8988T (cell line): ENCODE measurements at places on chromosomes 6 and 20.

DNA sequence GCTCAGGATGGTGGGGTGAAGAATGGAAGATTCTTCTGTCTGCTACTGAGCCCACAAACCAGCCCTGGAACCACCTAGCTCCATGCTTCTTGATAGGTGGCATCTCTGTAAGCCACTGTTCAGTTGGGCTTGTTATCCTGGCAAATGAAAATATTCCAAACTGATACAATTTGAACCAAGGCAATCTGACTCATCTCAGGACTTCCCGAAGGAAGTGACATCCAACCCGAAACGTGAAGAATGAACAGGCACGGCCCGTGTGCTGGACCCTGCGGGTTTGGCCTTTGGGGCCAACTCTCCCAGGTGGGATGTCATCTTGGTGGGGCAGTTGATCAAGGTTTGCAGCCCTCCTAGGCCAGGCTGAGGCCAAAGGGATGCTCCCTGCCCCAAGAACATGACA lies 160.3 kb downstream of the PREX1 start:
- DNase-seq: no peak

- DNase-seq: no peak
Observed at GRCh38 chr6:166078294-166078693, 89.4 kb downstream of the TBXT start.

DNA sequence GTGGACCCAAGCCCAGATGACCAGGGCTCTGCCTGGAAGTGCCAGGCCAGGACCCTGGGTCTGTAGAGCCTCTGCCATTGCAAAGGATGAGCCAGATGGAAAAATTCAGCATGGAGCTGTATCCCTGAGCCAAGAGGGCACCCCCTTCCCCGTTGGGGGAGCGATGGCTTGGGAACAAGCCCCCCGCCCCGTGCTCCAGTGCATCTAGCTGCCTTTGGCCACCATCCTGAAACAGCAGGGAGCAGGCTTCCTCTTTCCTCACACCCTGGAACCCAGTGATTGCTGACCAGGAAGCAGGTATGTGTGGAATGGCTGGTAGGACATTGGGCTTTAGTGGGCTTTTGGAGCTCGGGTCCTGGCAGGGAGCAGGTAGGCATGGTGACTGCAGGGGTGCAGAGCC lies 2.2 kb downstream of the MLN start:
- no peak for DNase-seq

- DNase-seq: no peak
Observed at GRCh38 chr6:21947731-21948386, 349.0 kb downstream of the PRL start.

DNA sequence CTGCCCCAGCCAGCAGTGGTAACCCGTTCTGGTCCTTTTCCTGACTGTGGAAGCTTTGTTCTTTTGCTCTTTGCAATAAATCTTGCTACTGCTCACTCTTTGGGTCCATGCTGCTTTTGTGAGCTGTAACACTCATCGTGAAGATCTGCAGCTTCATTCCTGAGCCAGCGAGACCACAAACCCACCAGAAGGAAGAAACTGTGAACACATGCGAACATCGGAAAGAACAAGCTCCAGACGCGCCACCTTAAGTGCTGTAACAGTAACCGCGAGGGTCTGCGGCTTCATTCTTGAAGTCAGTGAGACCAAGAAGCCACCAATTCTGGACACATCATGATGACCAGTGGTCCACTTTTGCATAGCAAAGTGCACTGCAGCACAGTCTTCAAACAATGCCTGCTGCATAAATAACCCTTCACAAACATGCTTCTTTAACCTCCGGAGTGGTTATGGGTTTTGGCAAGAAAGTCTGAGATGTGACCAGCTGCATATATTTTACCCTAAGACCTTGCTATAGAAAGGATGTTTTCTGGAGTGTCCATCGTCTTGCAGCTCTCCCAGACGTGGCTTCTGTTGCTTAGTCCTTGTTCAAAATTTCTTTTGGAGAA lies 8.9 kb upstream of the MUC22 start:
- no peak for DNase-seq

GRCh38 chr20:10565191-10565921 lies 108.4 kb downstream of the JAG1 start:
- DNase-seq: no peak

DNA sequence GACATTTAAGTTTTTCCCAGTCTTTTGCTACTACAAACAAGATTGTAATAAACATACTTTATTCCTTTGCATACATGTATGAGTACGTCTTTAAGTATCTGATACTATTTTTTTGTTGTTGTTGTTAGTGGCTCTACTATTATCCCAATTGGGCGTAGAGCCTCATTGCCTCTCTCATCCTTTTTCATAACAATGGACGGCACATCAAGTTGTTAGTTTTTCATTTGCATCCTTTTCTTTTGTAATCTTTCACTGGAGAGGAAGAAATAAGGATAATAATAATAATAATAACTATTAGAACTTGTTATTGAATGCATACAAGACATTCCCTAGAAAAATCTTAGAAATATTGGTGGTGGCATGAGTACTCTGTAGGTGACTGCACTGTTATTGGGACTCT lies 23.1 kb downstream of the HS3ST5 start:
- DNase-seq: no peak

DNA sequence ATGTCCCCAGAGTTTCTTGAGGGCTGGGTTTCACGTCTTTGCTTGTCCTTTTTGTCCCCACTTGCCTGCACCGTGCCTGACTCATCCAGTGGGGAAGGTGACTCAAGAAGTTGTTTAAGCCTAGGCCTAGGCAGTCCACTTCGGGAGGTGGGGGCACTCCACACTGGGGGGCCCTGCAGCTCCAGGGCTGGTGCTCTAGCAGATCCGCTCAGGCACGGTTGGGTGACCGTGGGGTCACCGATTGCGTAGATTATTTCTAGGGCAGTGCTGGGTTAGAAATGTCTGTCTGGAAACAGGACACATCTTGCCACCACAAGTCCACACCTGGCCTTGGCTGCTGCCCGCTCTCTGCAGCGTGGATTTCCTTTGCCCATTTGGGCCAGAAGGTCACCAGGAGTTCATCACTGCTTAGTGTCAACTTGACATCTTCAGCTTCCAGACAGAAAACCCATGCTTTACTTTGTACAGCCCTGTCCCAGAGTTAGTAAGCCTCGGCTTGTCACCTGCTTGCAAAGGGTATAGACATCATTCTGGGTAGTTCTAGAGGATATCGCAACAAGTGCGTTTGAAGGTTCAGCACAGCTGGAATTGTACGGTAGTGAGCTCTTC lies 13.6 kb upstream of the C20orf144 start:
- DNase-seq: peak; percentile 13

DNA sequence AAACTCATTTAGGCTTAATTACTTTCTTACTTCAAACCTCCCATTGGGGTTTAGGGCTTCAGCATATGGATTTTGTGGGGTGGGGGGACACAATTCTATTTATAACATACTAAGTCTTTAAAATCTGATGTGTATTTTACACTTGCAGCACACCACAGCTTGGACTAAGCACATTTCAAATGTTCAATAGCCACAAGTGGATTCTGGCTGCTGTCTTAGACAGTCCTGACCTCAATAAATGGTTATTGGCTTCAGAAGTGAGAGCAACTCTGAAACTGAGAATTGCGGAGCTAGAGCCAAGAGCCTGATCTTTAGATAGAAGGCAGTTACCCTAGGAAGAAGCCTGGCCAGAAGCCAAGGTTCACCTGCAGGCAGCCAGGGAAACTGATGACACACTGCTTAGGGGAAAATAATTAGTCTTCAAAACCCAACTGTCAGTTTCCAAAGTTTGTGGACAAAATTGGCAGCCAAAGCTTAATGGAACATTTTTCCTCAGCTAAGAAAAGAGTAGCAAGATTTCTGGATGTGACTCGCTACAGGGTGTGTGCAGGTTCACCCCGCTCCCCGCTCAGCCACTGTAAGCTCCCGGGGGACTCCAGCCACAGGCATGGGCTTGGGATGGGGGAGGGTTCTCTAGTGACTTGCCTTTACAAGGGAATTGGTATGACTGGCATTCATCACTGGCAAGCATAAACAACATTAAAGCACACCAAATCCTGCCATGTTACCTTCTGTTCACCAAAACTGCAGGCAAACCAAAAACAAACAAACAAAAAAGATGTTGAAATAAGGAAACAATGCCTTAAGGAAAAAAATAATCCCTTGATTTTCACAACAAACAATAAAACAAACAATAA lies 219.8 kb downstream of the TFAP2A start:
- DNase-seq: no peak

- DNase-seq: peak; percentile 46
Observed at GRCh38 chr20:57658833-57659516, 38.7 kb upstream of the ZBP1 start.

DNA sequence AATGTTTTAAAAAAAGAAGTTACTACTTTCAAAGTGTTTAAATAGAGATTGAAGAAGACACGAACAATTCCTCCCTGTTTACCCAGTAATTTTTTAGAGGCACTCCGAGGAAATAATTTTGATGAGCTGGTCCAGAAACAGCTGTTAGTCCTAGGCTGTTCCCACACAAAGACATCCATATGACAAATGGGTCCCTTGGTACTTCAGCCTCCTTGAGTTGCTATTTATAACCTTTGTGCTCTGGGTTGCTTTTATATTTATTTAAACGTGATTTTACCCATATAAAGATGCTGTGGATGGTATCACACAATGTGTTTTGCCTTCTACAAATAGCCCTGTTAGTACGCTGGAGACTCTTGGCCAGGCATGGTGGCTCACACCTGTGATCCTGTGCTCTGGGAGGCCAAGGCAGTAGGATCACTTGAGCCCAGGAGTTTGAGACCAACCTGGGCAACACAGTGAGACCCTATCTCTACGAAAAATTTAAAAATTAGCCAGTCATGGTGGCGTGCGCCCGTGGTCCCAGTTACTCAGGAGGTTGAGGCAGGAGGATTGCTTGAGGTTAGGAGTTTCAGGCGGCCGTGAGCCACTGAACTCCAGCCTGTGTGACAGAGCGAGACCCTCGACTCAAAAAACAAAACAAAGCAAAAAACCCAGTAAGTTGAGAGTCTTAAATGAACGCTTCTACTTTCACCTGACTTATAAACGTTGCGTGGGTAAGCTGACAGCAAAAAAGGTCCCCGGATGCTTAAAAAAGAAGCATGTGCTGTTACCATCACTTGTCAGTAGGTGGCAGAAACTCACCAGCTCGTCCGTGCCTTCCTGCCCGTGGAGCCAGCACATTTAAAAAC lies 56.9 kb upstream of the ARMH2 start:
- peak; percentile 52 for DNase-seq

DNA sequence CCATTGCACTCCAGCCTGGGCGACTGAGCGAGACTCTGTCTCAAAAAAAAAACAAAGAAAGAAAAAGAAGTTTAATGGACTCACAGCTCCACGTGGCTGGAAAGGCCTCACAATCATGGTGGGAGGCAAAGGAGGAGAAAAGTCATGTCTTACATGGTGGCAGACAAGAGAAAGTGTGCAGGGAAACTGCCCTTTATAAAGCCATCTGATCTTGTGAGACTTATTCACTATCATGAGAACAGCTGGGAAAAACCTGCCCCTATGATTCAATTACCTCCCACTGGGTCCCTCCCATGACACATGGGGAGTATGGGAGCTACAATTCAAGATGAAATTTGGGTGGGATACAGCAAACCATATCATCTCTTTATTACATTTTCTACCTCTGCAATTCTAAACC lies 25.9 kb downstream of the SF3B5 start:
- DNase-seq: no peak

GRCh38 chr6:46097366-46097765 lies 32.4 kb upstream of the ENPP4 start:
- DNase-seq: no peak

DNA sequence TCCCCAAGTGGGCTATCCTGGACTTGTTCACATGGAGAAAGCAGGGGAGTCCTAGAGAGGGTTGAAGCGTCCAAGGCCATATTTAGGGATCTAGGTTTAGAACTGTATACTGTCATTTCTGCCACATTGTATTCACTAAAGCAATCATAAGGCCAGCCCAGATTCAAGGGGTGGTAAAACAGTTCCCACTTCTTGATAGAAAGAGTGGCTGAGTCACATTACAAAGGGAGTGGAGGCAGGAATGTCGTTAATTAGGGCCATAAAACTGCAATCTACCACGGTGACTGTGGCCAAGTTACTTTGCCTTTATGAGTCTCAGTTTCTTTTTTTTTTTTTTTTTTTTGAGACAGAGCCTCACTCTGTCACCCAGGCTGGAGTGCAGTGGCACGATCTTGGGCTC lies 7.4 kb upstream of the UBR2 start:
- DNase-seq: no peak

- no peak for DNase-seq
Observed at GRCh38 chr20:2703716-2704475, 11.3 kb downstream of the EBF4 start.

GRCh38 chr6:158669145-158670035 lies 19.5 kb downstream of the SYTL3 start:
- DNase-seq: no peak

DNA sequence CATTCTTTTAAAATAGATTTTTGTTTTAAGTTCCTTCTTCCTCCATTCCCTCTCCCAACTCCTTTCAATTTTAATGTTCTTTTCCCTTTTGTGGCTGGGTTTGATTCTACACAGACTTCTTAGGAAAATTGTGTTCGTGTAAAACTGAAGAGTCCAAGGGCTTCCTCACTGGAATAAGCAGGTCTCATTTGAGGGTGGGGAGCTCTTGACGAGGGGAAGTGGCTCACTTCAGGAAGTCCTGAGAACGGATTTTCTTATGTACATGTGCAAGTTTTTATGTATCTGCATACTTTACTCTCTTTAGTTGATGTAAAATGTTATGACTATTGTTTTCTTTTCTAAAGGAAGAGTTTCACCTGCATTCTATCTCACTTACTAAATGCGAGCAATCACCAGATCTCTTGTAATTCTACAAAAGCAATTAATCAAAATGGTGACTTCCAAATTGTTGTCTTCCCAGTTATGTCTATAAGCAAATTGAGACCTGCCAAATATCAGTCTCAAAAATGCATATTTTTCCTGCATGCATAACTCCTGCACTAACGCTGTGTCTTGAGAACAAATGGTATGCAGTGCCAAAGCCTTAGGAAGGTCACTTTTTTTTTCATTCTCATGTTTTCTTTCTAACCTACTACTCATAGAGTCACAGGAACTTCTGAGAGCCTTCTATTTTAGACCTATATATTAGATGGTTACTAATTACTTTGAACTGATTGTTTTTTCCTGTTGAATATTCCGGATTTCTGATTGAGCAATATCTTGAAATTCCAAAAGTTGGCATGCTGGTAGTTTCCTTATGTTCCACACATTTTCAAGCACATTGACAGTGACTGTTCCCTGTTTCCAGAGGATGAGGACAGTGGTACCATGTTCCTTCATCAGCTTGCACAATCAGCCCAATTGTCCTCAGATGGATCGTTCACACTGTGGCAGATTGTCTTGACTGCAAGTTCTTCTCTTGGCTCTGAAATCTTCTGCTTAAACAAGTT lies 251.9 kb upstream of the PRDM1 start:
- DNase-seq: no peak

GRCh38 chr6:111984081-111984480 lies 69.8 kb upstream of the CCN6 start:
- no peak for DNase-seq

DNA sequence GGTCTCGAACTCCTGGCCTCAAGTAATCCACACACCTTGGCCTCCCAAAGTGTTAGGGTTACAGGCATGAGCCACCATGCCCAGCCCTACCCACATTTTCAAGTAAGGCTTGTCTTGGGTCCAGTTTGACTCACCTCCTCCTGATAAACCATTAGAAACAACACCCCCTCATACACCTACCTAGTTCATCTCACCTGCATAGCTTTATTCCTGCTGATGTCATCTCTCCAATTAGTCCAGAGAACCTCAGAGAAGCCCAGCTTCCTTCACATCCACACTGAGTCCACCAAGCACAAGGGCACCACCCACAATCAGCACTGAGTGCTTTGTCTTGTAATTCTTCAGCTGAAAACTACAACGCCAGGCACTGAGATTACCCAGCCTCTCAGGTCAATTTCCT lies 35.3 kb downstream of the KIF16B start:
- no peak for DNase-seq

GRCh38 chr6:36688739-36689075 lies 8.9 kb upstream of the RAB44 start:
- DNase-seq: no peak
